Effector memory CD8-positive, alpha-beta T cell (primary cell): ENCODE measurements at places on chromosomes 12 and 14.

DNA sequence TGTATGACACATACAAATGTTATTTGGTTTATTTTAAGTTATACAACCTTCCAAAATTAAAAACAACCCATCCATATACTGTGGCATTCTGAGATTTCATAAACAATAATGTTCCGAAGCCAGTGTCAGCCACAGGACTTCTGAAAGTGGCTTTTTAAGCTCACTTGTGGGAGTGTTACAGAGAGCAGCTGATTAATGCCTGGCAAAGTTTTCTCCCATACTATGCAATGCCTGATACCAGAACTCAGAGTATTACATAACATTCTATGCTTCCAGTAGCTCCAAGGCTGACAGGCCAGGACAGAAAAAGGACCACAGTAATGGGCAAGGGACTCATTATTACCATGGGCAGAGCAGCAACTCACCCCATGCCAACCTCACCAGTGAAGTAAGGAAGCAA lies 29.3 kb downstream of the NELL2 start:
- DNase-seq: no peak

GRCh38 chr14:94396628-94397225 lies 8.3 kb upstream of the SERPINA1 start:
- no peak for DNase-seq

GRCh38 chr12:31393004-31393550 lies 67.1 kb upstream of the SINHCAF start:
- no peak for DNase-seq

DNA sequence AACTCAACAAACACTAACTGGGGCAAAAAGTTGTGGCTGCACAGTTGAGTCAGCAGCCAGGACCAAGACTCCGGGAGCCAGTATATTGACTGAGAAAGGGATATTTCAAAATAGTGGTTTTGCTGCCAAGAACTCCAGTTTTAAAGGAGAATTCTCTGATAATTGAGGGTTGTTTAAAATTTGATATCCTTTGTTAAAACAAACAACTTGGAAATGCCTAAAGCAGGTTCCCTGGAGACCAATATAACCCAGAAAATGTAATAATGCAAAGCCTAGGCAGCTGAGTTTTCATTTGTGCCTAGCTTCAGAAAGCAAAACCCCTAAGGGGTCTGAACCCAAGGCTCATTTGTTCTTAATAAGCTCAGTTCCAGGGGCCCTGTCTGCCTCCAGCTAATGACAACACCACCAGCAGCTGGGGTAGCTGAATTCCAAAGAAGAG lies 311.7 kb upstream of the CCDC196 start:
- no peak for DNase-seq

- DNase-seq: no peak
Measured at GRCh38 chr12:95337146-95337545, 119.5 kb downstream of the VEZT start.

GRCh38 chr14:50741567-50741966 lies 73.5 kb upstream of the SAV1 start:
- no peak for DNase-seq

DNA sequence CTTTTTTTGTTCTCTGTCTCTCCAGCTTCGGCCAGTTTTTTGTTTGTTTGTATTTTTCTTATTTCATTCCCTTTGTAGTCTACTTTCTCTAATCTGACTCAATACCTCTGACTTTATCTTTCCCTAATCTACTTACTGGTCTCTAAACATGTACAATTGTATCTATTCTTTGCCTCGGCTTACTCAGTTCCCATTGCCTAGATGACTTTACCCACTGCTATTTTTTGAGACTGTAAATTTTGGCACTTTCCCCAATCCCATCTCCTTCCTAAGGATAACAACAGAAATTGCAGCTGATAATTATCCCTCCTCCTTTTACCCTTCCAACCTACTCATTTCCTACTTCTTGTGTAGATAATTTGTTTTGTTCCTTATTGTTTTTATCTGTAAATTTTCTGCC lies 511.1 kb downstream of the RPL10L start:
- no peak for DNase-seq

DNA sequence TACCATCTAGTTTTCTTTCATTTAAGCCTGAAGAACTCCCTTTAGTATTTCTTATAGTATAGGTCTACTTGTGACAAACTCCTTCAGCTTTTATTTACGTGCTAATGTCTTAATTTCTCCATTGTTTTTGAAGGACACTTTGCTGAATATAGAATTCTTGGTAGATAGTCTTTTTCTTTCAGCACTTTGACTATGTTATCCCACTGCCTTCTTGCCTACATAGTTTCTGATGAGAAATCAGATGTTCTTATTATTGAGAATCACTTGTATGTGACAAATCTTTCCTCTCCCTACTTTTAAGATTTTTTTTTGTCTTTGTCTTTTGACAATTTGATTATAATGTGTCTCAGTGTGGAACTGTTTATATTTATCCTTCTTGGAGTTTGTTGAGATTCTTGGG lies 5.1 kb upstream of the MIS18BP1 start:
- no peak for DNase-seq

DNA sequence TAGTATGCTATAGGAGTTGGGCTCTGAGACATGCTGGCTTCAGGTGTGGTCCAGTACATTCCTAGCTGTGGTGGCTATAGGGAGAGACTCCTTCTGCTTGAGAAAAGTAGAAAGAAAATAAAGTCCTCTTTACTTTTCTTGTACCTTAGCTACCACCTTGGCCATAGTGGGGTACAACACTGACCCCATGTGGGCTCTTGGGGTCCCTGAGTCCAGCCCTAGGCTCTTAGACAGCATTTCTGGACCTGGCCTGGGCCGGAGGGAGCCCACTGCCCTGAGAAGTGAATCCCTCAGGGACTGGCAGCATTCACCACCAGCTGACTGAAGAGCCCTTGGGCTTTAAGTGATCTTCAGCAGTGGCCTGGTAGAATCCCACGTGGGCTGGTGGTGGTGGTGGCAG lies 143.1 kb downstream of the SYT10 start:
- DNase-seq: no peak

DNA sequence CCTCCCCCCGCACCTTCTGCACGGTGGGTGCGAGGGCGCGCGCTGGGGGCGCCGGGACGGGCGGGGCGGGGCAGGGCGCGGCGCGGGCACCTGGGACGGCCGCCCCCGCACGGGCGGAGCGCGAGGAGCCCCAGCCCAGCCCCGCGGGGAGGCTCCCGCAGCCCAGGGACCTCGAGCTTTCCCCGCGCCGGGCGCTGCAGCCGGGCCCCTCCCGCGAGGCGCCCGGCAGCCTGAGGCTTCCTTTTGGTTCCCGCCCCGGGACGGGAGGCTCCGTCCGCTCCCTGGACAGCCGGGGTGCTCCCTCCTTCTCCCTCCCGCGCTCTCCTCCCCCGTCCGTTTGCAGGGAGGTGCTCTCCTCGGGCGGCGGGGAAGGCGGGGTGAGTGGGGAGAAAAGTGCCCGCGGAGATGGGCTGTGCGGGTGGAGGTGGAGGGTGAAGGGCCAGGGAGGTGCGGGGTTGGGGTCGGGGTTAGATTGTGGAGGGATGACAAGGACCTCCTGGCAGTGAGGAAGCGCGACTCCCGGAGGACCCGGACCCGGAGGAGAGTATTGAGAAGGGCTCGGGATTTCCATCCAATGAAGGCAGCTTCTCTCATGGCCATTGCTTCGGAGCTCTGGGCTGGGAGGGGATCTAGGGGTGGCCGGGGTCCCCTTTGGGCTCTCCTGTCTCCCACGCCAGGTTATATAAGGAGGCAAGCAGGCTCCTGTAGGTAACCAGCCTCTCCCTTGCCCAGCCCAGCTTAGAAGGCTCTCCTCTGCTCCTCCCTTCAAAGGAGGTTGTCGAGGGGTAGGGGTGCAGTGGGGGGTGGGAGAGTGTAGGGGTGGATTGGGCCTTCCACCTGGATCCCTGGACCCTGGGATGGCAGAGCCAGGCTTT lies 645 bp downstream of the JDP2 start:
- no peak for DNase-seq

- no peak for DNase-seq
Measured at GRCh38 chr14:72558721-72559120, 335.2 kb downstream of the DPF3 start.

GRCh38 chr14:59360233-59360632 lies 104.9 kb downstream of the GPR135 start:
- no peak for DNase-seq

DNA sequence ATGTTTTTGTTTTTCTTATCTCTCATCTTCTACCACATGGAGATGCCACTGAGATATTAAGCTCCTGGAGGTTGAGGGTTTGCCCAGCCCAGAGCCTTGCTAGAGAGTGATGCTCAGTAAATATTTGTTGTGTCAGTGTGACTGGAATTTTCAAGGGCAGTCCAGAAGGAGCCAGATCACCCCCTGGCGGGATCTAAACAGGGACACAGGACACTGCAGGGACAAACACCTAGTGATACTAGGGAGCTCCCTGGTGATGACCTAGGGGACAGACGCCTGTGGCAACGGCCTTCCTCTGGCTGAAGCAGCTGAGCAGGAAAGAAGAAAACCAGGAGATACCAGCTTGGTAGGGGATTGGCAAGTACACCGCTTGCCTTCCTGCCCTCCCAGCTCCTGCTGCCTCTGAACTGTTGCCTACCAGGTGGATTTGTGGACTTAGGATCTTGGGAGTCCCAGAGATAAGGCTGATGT lies 714.4 kb upstream of the TBX3 start:
- DNase-seq: no peak

DNA sequence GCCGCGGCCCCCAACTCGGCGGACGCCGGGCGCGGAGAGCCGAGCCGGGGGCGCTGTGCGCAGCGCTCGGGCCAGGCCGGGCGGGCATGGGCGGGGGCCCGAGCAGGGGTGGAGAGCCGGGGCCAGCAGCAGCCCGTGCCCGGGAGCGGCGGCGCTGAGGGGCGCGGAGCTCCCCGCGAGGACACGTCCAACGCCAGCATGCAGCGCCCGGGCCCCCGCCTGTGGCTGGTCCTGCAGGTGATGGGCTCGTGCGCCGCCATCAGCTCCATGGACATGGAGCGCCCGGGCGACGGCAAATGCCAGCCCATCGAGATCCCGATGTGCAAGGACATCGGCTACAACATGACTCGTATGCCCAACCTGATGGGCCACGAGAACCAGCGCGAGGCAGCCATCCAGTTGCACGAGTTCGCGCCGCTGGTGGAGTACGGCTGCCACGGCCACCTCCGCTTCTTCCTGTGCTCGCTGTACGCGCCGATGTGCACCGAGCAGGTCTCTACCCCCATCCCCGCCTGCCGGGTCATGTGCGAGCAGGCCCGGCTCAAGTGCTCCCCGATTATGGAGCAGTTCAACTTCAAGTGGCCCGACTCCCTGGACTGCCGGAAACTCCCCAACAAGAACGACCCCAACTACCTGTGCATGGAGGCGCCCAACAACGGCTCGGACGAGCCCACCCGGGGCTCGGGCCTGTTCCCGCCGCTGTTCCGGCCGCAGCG lies 639 bp downstream of the FZD10 start:
- DNase-seq: no peak

- no peak for DNase-seq
Measured at GRCh38 chr12:47844264-47845019, 24.7 kb upstream of the HDAC7 start.

GRCh38 chr14:56352999-56353398 lies 226.6 kb upstream of the TMEM260 start:
- no peak for DNase-seq

GRCh38 chr14:81303258-81303935 lies 82.6 kb upstream of the GTF2A1 start:
- no peak for DNase-seq

- DNase-seq: no peak
Measured at GRCh38 chr14:20866963-20867362, 24.2 kb upstream of the RNASE3 start.

- no peak for DNase-seq
Measured at GRCh38 chr14:83873669-83874068, 1656.3 kb upstream of the FLRT2 start.

DNA sequence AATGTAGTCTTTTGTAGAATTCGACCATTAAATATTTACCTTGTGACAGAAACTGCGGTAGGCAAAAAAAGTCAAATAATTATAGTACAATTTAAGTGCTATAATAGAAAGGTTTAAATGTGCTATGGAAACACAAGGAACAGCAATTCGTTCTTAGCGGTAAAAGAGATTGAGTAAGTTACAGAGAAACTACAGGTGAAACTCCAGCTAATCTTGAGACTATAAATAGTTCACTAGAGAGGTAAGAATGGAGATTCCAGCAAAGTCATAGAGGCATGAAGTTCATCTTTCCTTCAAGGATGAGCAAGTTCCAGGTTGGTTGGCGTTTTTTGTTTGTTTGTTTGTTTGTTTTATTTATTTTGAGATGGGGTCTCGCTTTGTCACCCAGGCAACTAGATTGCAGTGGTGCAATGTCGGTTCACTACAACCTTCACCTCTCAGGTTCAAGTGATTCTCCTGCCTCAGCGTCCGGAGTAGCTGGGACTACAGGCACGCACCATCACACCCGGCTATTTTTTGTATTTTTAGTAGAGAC lies 878 bp upstream of the R3HDM2 start:
- no peak for DNase-seq
